ENCODE measurements at places on chromosomes 2 and 18.

DNA sequence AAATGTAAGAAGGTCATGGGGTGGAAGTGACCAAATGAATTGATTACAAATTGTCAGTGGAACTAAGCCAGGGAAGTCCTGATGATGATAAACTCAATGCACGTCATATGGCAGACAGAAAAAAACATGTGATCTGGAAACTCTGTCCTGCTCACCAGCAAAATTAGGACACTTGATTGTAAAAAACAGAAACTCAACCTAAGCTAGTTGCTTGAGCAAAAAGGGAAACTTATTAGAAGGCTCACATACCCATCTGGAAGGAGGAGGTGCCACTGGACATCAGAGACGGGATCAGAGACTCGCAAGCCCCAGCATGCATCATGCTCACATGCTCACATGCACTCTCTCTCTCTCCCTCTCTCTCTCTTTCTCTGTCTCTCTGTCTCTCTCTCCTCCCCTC lies 96.8 kb downstream of the SP3 start:
- DNase-seq = no peak

- no peak for DNase-seq
Observed at GRCh38 chr2:59034837-59035236, 793.7 kb upstream of the FANCL start.

GRCh38 chr2:36468463-36469105 lies 113.0 kb downstream of the CRIM1 start:
- no peak for DNase-seq

GRCh38 chr2:84556190-84556589 lies 39.9 kb downstream of the DNAH6 start:
- no peak for DNase-seq

DNA sequence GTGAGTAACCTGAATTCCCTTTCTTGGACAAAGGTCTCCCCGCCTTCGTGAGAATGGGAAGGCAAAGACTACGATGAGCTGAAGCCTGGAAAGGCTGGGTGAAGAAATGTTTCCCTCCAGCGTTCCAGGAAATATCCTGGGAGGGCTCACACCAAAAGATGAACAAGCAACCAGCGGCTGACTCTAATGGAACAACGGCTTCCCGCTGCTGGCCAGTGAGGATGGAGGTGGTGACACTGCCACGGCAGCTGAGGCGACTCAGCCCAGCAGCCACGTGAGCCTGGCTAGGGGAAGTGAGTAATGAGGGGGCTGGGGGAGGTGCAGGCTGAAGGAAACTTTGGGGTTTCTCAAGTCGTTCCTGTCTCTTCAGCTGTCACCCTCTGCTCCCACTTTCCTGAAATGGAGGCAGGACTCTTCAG lies 105.0 kb upstream of the SMAD7 start:
- no peak for DNase-seq

DNA sequence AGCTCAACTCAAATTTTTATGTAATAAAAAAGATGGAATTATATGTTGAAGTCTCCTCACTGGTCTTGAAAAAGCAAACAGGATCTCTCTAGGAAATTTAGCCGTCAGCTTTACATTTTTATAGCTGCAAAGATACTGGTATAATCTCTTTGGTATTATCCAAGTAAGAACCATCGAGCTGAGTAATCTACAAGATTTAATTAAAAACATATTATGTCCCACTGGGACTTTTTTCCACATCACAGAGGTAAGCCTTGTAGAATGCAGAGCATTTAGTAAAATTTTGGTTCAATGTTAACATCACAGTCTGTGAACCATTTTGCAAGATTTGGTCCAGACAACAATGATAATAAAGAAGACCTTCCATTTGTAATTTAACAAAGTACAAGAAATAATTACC lies 162.6 kb upstream of the SLC39A10 start:
- DNase-seq = no peak

DNA sequence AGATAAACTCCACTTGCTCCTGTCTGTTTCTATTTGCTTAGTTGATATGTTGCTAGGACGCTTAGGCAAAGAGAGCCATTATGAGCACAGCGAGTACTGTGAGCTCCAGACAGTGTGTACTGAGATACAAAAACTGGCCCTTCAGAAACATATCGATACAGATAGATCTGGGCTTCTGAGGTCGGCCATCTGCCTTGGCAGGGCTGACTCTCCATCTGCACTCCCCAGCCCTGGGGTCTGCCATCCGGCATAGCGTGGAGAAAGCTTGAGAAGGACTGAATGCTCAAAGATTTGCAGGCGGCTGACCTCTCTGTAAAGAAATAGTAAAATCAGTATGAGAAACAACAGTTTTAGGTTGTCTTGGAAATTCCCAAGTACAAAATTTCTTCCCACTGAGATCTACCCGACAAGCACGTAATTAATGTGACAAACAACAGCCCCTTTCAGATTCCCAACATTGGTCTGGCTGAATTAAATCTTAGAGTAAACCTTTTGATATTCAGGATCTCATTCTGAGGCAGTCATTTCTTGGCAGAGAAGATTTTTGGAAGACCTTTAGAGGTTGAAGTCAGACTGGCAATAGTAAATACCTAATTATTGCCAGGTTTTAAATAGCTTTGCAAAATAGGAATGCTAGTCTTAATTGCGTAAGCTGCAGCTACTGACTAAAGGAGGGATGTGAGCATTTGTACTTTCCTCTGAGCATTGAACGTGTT lies 127.4 kb downstream of the CHST9 start:
- no peak for DNase-seq

GRCh38 chr2:150647943-150648342 lies 160.5 kb upstream of the RND3 start:
- DNase-seq = no peak

- no peak for DNase-seq
Observed at GRCh38 chr18:79071503-79072210, 2.5 kb downstream of the ATP9B start.

DNA sequence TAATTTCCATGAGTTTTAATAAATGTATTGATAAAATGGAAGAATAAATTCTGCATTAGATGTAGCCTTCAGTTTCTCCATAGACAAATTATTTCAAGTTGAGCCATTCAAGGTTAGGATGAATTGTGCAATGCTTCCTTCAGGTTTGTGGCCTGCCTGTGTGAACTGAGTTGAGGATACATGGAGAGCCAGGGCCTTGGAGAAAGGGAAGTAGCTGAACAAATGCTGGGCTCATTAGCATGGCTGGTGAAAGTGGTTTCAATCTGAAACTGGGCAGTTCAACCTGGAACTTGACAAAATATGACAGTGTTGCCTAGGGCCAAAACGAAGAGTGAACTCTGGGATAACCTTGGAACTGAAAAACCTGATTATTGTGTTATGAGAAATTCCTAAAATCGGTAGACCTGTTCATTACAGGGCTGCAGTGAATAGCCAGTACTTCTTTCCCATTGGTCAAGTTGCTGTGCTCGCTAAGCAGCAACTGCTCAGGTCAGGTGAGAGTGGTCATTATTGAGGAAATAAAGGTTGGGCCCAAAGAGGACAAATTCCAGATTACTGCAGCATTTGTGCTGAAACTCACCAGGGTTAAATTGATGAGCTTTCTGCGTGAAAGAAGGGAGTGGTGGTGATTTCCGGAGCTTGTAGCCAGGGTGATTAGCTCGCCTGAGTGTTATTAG lies 12.7 kb downstream of the INPP1 start:
- no peak for DNase-seq

- no peak for DNase-seq
Observed at GRCh38 chr18:9105420-9105819, 2.9 kb downstream of the NDUFV2 start.

- DNase-seq = no peak
Observed at GRCh38 chr2:135320465-135321355, 210.3 kb downstream of the ZRANB3 start.

DNA sequence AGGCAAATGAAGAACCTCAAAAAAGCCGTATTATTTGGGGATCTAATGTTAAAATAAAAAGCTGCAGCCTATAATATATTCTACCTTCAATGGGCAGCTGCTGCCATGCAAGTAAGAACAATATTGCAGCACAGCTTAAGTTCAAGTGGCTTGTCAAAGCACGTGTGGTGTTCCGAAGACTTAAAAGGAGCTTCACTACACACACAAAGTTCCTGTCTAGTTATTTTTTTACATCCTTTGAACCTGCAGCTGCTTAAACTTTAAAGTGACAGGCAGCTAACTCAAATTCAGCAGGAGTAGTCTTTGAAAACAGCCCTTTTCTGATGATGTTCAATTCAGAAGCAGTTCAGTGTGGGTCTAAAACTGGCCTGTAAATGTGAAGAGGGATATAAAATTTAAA lies 85.8 kb upstream of the XIRP2 start:
- DNase-seq = no peak

DNA sequence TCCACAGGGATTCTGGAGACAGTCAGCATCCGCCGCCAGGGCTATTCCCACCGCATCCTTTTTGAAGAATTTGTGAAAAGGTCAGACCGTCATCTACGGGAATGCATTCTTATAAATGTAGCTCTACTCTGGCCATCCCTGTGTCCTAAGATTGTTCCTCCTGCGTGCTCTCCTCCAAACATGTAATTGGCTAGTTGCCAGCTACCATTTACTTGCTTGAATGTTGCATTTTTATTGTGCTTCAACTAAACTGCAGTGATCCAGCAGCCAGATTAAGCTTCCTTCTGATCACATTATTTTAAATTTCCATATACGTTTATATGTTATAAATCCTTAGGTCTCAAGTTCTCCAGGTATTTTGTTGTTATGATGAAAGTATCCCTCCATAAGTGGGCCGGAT lies 248.5 kb upstream of the SP5 start:
- no peak for DNase-seq
